ENCODE measurements at places on chromosomes 6 and 20.

- DNase-seq = no peak
These were observed 361.1 kb downstream of the FOXA2 start for GRCh38 chr20:22223236-22223635.

DNA sequence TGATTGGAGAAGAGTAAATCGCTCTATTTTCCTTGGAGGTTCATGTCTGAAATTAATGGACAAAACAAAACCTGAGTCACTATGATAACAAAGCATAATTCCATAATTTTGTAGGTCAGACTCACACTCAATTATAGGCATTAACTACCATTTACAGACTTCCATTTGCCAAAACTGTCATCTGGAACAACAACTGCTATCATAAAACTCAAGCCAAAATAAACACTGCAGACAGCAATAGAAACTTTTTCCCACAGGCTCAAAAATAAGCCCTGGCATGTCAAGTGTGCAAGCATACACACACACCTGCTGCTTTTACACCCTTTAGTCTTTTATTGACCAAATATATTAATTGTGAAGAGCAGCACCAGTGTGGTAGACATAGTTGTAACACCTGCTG lies 7.1 kb downstream of the MRPS10 start:
- no peak for DNase-seq

DNA sequence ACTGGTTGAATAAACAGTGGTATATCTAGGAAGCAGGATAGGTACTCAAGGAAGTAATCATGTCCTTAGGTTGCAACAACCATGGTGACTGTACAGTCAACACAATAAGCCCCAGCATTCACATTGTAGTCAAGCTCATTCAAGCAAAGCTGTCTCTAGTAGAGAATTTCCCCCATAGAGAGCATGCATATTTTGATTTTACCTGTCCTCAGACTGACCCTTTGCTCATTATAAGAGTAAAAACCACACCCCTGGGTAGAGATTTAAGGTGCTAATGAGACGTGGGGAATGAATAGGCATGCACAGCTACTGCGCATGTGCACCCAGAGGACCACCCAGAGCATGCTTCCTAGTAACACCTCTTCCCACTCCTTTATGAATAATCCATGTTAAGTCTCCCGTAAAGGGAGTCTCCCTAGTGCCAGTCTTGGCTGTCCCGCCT lies 6.1 kb upstream of the RNF8 start:
- no peak for DNase-seq

DNA sequence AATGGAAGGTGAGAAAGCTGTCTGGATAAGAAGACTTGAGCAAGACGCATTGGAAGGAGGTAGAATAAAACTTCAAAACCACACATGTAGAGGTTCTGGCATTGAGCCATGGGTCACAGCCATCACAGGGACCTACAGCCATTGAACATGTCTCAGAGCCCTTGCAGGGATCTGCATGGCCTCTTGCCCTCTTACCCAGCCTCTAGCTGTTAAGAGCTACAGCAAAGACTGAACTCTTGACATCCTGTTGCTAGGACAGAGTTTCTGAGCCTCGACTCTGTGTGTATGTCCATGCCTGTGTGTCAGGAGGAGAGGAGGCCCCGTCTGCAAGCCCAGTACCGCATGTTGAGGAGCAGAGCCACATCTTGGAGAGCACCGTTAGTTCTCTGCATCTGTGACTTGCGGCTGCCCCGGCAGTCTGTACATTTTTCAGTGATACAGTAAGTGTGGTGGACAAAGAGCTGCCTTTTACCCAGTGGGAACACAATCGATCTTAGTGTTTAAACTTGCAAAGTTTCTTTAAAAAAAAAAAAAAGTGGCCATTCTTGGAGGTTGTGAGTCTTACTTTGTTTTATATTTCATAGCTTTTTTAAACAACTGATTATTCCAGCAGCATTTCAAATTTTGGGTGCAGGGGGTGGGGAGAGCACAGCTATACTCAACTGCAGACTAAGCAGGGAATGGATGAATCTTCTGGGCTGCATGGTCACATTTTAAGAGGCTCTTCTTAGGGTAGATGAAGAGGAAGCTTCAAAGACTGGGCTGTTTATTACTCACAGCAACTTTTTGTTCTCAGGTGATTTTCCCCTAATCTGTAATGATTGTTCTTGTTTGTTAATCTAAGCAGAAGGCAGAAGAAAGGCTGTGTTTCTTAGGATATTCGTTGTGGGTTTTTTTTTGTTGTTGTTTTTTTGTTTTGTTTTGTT lies 88.5 kb downstream of the TBC1D7 start:
- no peak for DNase-seq

GRCh38 chr6:119493980-119494379 lies 144.4 kb upstream of the MAN1A1 start:
- DNase-seq = no peak

DNA sequence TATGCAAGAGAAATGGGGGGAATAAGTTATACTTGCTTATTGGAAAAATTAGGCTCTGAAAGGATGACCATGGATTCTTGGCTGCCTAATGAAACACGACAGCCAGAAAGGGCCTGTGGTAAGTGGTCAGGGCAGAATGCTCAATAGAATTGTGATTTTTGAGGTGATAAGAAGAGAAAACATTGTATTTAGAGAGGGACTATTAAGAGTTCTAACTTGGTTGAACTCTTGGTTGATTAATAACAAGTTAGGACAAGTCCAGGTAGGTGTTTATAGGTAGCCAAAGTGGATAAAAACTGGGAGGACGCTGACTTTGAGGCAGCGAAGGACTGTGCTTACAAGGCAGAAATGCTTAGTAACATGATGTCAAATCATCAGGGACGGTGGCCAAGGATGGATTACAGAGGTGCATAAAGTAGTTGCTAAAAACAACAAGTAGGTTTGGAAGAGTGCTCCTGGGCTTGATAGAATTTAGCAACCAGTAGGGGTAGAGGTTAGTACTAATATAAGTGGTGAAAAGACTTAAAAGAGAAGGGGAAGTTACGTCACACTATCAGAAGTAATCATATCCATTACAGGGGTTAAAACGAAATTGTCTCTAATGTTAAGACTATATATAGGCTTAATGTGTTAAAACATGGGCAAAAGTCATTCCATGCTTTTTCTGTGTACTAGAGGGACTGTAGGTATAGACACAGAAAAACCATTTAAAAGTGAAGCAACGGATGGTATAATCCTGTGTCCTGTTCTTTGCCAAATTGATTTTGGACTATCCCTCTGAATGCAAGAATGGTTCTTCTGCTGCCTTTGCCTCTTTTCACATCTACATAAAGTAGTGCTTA lies 98.6 kb downstream of the EYA4 start:
- no peak for DNase-seq

- no peak for DNase-seq
These were observed 6.9 kb downstream of the PI3 start for GRCh38 chr20:45181639-45182038.

GRCh38 chr6:62492192-62492822 lies 206.3 kb upstream of the KHDRBS2 start:
- no peak for DNase-seq

GRCh38 chr20:10832141-10832540 lies 158.3 kb upstream of the JAG1 start:
- DNase-seq = no peak

DNA sequence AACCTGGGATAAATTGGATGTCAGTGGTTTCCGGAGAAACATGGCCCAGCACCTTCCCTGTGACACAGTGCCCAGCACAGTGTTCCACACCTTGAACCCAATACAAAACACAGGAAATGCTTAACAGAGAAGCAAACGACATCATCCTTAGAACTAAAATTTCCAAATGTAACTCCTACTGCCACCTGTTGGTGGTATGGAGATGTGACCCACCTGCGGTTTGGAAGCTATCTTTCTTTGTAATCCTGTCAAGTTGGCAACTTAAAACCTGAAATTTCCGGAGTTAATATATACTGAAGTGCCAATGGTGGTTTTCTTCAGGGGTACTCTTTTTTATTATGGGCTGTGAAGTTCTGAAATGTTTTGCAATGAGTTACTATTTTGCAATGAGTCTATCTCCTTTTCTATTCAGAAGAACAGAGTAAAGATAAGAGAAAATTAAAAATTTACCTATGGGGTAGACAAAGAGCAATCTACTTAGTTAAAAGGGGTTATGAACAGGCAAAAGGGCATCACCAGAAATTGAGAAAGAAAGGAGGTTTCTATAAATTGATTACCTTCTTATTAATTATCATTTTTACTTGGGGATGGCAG lies 658.8 kb downstream of the PTPRT start:
- no peak for DNase-seq

- DNase-seq = no peak
These were observed 997 bp upstream of the FBXO30 start for GRCh38 chr6:145815309-145816274.

DNA sequence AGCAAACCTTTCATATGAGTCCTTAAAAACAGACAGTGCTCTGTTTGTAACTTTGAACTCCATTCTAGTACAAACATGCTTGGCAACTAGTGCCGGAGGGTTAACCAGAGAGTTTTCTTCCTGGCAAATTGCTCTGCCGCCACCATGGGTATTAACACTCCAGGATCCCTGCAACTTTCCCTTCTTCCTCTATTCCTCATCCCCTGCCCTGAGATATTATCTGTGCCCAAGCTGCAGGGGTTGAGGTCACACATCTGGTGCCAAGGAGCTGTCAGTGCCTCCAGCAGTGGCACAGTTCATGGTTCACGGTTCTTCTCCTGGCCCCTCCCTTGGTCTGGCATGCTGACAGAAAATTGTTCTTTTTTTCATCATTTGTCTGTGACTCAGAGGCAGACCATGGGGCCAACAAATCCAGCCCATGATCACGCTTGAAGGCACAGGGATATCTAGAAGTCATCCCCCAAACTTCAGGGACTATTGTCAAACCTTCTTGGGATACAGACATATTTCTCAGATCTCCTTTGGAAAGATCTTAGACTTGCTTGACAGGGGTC lies 77.5 kb downstream of the ATXN1 start:
- no peak for DNase-seq

DNA sequence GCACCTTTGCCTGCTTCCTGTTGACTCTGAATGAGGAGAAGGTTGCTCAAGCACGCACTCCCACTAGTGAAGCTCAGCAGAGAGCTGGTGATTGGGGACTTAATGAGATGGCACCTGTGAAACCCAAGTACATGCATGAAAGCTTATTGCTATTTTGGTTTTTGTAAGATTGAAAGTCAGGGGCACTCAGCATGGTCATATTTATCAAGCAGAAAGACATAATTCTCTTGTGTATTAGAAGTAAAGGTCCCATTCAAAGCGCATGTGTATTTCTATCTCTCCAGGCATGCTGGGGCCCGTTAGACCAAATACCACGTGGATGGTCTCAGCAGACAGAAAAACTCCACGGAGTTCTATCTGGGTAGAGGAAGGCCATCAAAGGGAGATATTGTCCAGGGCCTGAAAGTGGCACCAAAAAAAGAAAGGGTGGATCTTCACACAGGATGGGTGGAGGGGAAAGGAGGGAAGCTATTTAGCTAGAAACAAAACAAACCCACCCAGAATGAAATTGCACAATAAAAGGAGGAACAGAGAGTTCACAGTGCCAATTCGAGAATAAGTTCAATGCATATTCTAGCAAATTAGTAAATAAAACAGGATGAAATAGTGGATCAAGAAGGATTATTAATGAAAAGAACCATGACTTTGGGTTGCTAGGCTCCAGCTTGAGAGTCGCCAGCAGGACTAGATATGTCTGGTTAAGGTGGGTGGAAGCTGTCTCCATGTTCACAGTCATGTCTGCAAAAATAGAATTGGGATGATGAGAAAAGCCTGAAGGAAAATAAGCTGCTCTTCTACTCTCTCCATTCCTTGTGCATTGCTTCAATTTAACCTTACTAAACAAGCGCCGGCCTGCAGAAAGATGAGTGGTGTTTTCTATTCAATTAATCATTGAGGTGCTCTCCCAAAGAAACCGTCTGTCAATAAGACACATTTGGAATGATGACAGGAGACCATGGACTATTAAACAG lies 224.9 kb upstream of the DTNBP1 start:
- DNase-seq = no peak

DNA sequence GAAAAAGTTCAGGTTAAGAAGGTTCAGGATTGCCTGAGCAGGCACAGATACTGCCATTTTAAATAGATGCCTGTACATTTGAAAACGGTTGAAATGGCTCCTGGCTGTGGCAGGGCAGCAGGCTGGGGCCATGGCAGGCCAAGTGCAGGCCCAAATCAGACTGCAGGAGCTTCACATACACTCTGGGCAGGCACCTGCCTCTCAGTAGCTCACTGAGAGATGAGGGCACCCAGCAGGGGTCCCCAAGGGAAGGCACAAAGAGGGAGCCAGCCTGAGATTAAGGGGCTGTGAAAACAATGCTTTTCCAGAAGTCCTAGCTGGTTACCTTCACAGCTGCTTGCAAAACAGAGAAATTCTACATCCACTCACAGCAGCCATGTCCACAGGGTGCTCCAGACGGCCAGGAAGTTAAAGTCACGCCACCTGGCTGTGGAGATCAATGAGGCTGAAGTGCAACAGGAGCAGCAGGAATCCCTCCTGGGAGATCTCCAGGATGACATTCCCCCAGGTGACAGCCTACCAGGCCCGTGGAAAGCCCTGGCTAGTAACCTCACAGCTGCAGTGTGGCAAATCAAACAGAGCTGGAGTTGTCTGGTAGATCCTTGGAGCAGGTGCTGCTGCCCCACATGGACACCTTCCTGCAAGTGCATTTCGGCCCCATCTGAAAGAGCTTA lies 6.2 kb upstream of the RAET1E start:
- no peak for DNase-seq

GRCh38 chr20:53164072-53164471 lies 191.9 kb downstream of the TSHZ2 start:
- no peak for DNase-seq

DNA sequence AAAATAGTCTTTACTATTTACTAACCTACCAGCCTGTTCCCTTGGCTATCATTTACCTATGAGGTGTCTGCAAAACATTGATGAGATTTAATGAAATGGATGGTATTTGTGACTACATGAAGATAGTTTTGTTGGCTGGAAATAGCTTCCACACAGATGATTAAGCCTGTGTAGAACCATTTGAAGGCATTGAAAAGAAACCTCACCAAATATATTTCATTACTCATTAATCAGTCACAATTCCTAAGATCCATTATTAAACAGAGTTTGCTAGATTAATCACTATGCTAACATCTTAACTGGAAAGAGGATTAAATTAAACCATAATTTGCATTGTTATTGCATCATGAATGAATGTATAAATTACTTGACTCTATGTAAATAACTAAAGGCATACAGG lies 560.3 kb downstream of the BMP2 start:
- no peak for DNase-seq

DNA sequence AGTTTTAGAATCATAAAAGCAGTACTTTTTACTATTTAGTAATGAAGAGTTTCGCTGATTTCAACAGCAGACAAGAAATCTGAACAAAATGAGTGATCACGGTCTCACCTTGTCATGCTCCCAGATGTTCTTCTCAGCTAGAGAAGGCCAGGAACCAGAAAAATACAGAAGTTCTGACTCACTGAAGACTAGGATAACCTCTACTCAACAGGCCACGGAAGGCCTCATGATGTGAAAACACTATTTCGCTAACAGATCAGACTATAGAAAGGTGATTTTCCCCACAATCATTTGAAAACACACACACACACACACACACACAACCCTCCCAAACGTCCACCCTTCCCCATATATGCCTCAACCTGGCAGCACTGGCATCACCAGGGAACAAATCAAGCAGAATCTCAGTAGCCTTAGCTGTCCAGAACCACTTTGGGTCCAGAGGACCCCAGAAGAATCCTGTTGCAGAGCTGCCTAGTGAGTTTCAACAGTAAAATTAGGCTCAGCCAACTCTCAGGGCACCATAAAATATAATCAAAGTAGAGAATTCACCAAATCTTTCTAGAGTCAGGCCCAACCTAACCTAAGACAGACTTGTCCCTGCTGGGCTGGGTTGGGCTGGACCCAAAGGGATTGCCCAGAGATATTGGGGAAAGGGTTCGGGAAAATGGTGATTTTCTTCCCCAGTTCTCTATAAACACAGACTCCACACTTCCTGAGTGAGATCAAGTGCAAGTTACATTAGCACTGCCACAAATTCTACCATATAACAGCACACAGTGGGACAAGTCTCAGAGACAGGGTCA lies 7.9 kb downstream of the EXOC2 start:
- DNase-seq = no peak

Measured in CMK (cell line).